Stimulated activated naive CD4-positive, alpha-beta T cell treated with Interleukin-2 at 50 U/mL for 16 hours (primary cell): ENCODE measurements at places on chromosomes 5 and 9.

- DNase-seq = no peak
These were observed 18.8 kb upstream of the FAM13B start for GRCh38 chr5:138051441-138052296.

DNA sequence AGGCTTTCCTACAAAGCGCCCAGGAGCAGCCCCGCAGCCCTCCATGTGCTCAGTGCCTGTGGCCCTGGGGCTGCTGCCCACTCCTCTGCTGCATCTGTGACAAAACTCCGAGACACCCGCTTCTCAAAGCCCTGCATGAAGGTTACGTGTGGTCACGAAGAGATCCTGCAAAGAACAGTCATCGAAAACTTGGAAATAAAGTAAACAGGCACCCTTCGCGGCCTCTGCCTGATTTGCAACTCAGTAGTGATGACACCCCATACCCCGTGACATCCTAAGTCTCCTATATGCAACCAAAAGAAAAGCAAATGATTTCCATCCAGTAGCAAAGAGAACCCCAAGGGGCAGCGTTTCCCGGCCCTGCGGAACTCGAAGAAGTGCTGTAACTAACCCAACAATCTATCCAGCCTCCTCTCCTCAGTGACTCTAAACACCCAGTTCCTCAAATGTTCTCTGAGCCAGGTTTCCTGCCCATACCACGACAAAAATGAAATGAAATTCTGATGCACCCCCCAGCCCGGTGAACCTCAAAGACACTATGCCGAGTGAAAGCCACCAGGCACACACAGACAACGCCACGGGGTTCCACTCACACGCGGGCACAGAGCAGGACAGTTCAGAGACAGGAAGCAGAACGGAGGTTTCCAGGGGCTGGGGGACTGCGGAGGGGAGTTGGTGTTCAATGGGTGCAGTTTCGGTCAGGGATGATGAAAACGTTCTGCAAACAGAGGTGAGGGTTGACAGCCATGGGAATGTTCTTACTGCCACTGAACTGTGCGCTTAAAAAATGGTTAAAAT lies 19.0 kb downstream of the NACC2 start:
- no peak for DNase-seq

- DNase-seq = no peak
These were observed 82.3 kb downstream of the ATG10 start for GRCh38 chr5:82054004-82054710.

GRCh38 chr9:79970146-79970425 lies 398.3 kb downstream of the TLE4 start:
- DNase-seq = no peak

DNA sequence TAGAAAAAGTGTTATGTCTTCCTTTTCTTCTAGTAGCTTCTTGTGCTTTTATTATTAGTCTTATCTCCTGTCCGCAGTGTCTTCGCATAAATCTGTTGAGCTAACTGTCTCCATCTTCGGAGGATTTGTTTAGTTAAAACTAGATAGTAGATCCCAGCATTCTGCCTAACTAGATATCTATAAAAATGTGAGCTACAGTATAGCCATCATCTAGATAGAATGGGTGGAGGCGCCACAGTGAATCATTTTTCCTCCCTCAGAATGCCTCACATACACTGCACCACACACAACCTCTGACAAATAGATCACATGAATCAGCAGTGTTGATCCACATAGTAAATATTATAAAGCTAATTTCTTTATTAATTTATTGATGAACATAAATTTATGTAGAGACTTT lies 220.3 kb upstream of the GAS1 start:
- DNase-seq = no peak

- no peak for DNase-seq
These were observed 23.8 kb downstream of the FBXW5 start for GRCh38 chr9:136920734-136921231.

- DNase-seq = no peak
These were observed 594.7 kb upstream of the WWC1 start for GRCh38 chr5:167696558-167697314.

DNA sequence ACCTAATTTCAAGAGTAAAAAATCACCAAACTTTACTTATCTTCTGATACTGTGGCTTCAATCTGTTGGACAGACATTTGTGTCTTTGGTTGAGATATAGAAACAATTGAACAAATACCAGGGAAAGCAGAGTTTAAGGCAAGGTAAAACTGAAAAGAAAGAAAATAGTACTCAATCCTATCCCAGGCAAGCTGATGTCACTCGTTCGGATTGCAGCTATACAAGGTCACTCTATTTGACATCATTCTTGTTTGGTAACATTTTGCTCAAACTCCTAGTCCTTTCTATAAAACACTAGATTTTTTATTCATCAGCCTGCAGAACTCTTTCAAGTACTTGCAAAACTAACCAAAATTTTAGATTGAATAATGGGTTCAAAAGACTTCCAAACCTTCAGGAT lies 91.9 kb upstream of the ANKRD55 start:
- DNase-seq = no peak

- no peak for DNase-seq
These were observed 572 bp downstream of the GNA14 start for GRCh38 chr9:77647267-77648233.

DNA sequence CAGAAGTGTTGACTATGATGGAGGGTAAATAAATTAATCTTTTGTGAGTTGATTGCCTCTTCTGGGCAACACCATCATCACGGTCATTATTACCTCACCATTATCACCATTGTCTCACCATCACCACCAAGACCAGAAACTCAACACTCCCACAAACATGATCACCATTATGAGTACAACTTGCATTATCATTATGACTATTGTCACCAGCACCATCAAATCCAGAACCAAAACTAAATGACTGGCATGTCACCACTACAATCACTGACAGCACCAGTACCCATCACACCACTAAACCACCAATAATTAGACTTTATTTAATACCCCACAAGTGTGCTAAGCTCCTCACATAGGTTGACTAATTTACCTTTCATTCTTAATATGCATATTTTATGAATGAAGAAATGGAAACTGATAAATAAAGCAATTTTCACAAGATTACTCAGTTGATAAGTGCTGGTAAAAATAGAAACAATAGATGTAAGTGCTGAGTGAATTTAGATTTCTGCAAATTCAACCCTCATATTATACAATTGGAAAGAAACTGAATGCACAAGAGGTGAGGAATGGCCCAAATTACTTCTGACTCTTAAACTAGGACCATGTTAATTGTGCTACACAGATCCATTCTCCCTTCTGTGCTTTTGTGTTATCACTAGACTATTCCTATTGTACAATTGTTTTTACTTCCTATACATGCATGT lies 517.8 kb upstream of the PAPPA start:
- DNase-seq = no peak

DNA sequence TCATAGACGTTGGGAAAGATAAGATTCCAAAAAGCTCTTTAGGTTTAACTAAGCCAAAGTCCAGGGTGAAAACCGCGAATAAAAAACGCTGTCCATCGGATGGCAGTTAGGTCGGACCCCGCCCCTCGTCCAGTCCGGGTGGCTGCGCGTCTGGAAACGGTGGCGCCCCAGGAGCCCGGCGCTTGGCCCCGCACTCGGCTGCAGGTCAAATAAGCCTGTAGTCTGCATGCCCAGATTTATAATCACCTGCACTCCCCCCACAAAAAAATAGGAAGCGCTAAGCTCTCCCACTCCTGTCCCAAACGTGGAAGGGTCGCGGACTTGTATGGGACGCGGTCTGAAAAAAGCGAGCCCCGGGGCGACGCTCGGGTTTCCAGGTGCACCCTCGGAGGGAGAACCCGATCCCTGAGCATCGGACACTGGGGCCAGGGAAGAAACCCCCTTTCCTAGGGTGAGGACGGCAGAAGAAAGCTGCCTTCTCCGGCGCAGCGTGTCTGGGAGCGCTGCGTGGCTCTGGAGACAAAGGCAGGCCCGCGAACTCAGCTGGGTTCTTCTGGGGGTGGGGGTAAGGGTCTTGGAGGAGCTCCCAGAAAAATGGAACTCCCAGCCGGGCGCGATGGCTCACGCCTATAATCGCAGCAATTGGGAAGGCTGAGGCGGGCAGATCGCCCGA lies 923 bp upstream of the ZBTB5 start:
- DNase-seq = no peak

DNA sequence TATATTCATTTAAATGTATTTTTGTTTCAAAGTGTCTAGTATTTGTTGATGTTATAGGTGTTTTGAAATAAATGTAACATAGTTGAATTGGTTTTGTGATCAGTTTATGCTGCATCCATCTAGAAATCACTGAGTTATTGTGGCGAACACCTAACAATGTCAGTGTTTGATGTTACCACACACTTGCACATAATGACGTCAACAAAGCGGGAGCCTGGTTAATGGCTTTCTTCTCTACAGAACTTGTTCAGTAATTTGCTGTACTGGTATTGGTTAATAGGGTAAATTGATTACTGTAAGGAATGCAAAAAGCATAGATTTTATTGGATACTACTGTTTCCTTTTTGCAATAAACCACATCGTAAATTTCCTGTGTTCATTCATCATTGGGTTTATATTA lies 133.0 kb downstream of the ATG10 start:
- DNase-seq = no peak

GRCh38 chr5:110094548-110094947 lies 404.8 kb downstream of the MAN2A1 start:
- DNase-seq = no peak

DNA sequence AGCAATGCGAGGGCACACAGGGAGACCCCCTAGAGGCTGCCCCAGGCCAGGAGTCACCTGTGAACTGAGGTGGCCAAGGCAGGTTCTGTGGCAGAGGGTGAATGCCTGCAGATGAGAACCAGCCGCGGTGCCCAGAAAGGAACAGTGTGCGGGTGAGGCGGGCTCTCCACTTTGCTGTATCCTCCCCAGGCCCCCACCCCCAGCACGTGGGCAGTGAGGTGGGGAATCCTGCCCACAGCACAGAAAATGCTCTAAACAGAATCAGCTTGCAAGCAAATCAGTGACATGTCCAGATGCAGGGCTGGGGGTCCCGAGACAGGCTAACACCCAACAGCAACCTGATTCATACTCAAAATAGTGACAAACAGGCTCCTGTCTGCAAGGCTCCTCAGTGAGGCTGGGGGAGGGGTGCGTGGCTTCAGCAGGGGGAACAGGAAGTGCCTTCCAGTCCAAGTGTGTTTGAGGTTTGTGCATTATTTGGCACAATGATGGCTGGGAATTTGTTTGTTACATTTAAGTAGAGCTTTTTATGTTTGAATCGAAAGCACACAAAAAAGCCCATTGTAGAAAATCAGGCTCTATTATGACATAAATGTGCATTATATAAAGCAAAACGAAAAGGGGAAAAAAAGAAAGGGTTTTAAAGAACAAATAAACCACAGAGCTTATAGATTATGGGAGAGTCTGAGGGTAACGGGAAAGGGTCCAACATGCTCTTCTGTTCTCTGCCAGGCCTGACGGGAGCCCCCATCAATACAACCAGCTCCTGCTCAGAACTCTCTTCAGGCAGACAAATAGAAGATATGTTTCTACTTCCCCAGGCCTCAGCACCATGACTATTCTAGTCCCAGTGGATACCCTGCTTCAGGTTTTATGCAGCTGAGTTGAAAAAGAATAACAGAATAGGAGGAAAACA lies 201.3 kb downstream of the HSD17B3 start:
- DNase-seq = no peak

GRCh38 chr9:111752455-111752854 lies 42.3 kb downstream of the SHOC1 start:
- no peak for DNase-seq

- no peak for DNase-seq
These were observed 67.0 kb downstream of the TLE4 start for GRCh38 chr9:79638806-79639205.

GRCh38 chr5:17218353-17219005 lies 1.0 kb downstream of the BASP1 start:
- DNase-seq = no peak

DNA sequence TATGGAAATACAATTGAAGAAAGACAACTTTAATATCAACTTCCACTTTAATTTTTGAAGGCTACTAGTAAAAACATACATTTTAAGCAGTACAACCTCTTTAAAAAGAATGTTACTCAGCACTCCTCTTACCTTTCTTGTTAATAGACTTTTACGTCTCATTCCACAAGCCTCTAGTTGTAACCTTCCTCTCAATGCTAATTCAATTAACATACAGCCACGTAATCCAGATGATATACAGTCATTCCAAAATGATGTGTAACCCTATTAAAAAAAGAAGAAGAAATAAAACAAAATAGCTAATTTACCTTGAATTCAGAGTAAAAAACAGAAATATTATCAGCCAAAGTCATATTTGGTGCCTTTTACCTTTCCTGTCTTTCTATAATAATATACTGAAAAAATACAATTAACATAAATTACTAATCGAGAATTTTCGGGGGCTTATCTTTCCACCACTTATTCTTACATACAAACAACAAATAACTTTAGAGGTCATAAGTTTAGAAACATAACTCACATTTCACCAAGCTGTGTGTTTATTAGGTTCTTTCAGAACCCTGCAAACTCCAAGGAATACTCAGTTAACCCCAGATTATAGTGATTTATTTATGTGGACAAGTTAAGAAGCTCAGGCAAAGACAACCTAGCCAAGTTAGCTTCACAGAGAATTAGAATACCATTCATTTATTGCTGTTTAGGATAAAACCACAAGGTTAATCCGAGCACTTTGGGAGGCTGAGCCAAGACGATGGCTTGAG lies 30.3 kb downstream of the GOLPH3 start:
- no peak for DNase-seq

DNA sequence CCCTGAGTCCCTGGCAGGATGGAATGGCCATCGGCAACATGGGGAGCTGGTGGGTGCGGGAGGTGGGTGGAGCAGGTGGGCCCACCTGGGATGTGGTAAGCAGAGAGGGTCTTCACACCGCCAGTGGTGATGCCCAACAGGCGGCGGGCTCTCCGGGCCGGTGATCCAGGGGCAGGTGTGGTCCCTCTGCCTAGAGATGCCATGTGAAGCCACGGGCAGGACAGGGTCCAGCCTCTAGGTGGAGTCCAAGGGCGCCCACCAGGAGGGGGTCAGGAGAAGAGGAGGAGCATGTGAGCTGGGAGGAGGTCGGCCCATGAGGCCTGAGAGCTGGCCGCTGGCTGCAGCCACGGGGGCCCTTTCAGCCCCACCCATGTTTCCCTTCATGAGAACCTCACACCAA lies 221.1 kb downstream of the FANCC start:
- no peak for DNase-seq

DNA sequence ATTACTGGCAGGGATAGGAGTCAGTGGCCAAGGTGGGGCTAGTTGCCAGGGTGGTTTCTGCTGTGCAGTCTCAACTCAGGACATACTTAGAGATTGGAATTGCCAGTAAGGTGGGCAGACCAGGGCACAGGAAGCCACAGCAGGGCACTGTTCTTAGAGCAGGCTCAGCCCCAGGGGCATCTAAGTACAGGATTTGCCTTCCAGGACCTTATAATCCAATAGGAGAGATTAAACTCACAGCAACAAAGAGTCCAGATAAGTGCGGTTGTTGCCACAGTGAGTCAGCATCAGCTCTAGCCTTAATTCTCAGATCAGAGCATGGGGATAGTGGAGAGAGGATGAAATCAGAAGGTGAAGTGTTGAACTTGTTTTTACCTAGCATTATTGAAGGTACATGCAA lies 265.8 kb upstream of the TRPC7 start:
- DNase-seq = no peak

DNA sequence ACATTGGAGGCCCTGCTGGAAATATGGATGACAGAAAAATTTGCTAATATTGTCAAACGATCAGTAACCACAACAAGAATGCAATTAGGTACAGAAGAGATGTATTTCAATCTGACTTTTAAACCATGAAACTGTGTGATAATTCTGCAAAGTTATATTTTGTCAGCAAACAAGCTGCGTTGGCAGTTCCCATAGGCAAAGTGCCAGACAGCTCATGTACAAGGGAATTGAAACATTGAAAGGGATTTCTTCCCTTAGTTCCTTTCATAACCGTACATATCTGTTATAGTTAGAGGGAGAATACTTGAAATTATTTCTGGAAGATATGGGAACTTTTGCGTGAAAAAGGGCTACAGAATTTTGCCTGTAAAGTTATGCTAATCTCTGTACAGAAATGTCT lies 419.4 kb upstream of the PTGER4 start:
- no peak for DNase-seq
